GM04504 (cell line): ENCODE measurements at places on chromosomes 4 and X.

- DNase-seq: no peak
These were observed 418.2 kb downstream of the STIM2 start for GRCh38 chr4:27278615-27279375.

GRCh38 chrX:17549107-17549651, 174.2 kb downstream of the NHS start:
- no peak for DNase-seq

DNA sequence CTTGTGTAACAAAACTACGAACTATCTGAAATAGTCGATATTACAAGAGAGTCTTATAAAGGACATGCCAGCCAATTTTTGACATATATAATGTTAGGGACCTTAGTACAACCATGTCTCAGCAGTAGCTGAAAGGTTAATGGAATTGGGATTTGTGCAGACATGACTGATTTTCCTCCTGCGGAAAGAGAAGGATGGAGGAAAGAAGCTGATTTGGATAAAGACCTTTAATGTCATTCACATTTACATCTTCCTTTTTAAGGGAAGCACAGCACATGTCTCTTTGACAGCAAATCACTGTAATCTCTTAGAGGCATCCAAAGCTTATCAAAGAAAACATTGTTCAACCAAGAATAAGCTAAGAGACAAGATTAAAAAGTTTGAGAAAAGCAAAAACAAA, 1976.2 kb upstream of the IGFBP7 start:
- DNase-seq: no peak

DNA sequence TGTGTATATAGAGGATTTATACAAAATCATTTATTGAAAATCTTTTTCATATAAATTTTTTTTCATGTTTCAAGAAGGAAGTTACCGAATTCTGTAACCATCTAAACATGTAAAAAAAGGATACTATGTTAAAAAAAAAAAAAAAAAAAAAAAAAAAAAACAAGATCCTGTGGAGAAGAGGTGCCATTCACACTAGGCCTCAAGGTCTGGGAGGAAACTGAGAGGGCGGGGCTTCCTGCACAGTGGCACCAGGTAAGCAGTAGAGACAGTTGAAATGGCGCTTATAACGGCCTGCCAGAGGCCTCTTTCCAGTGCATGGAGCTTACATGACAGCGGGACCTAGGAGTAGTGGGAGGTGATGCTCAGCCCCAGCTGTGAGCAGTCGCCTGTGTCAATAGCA, 17.5 kb downstream of the TRAPPC2 start:
- no peak for DNase-seq

- DNase-seq: no peak
These were observed 28.6 kb downstream of the OR13H1 start for GRCh38 chrX:131572372-131573014.

GRCh38 chrX:137855490-137855889, 289.6 kb downstream of the ZIC3 start:
- no peak for DNase-seq

- no peak for DNase-seq
These were observed 29.6 kb upstream of the AP1AR start for GRCh38 chr4:112201915-112202505.

GRCh38 chrX:69163936-69164741, 1.1 kb downstream of the PJA1 start:
- no peak for DNase-seq

DNA sequence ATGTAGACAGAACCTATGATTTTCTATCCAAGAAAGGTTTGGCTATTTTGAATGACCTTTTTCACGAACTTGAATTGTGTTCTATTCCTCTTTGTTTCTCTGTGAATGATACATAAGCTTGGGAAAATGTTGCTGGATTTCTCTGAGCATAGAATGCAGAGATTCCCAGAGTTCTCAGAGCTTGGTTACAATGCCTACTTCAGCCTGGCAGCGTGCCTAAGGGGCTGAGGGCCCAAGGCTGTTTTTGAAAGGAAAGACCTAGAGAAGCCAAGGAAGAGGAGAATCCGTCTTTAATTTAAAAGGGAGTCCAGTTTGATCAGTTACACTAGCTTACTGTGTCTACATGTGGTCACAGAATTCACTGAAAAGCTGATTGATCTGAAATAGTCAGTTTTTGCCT, 55.3 kb upstream of the CXorf51B start:
- no peak for DNase-seq

GRCh38 chr4:147605499-147605898, 11.7 kb upstream of the TMEM184C start:
- no peak for DNase-seq

DNA sequence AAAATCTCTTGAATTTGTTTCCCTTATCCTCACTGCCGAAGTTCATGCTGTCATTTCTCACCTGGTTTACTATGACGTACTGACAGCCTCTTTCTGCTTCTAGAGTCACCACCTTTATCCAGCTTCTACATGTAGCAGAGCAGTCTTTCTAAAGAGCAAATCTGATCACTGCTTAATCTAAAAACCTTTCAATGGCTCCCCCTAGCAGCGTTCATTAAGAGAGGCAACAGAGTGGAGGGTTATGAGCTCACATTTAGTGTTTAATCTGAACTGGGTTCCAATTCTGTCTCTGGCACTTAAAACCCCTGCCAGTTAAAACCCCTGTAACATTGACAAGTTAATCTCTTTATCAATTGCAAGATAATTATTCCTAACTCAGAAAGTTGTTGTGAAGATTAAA, 4.4 kb downstream of the RBPJ start:
- no peak for DNase-seq

DNA sequence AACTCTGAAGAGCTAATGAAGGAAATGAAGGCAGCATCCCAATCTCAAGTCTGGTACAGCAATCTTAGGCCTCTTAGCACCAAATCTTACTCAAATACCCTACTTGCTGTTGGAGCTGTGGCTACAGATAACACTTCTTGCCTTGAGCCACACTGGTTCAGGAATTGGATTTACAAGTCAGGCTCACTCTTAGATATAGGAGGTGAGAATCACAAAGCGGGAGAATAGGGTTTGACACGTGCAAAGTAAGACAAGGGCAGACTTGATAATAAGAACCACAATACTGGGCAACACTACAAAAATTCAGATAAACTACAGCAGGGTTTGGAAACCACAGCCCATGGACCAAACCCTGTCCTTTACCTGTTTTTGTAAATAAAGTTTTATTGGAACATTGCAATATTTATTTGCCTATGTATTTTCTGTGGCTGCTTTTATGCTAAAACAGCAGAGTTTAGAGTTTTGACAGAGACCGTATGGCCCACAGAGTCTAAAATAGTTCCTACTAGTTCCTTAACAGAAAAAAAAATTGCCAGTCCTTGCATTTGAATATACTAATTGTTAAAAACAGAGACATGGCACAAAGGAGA, 9.3 kb upstream of the CUL4B start:
- no peak for DNase-seq

GRCh38 chrX:17377795-17378194, 2.8 kb downstream of the NHS start:
- no peak for DNase-seq

GRCh38 chr4:142194905-142195304, 558.5 kb downstream of the IL15 start:
- peak; percentile 18 for DNase-seq

GRCh38 chrX:14618177-14618965, 89.0 kb downstream of the GLRA2 start:
- no peak for DNase-seq

DNA sequence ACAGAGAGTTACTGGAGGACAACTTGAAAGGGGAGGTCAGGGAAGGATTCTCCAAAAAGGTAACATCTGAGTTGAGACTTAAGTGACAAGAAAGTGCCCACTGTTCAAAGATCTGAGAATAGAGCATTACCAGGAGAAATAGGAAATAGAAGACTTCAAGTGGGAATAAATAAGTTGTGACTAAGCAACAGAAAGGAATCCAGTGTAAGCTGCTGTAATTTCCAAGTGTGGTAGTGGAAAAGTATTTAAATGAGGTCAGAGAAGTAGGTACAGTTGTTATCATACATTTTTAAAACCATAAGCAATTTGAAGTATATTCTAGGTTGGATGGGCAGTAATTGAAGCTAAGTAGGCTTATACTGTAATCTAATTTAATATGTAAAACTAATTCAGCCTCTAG, 211.9 kb downstream of the FBXO8 start:
- DNase-seq: no peak

DNA sequence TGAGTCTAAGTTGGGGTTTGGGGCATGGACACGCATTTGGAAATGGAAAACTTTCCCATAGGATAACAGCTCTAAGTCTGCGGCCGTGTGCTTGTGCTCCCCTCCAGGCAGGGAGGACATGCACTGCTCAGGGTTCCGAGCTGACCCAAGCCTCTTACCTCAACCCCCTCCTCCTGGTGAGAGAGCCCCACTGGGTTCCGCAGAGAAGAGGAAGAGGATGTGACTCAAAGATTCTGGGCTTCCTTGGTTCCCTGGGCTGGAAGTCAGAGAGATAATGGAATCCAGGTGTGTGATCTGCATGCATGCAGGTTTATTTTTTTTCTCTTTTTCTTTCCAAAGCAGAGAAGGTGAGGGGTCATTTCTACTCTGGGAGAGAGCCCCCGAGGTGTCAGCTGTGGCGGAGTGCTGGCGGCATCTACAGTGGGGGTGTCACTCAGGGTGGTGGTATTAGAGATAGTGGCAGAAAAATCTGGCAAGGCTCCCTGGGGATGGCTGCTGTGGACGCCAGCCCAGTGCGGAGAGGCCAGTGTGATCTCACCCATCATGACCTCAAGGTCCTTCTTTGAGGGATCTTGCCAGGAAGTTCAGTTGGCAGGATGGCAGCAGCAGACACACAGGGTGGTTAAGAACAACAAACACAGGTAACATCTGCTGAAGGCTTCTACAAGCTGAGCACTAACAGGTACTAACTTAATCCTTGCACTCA, 168.7 kb upstream of the HAND2 start:
- DNase-seq: peak; percentile 10

- DNase-seq: no peak
These were observed 57.2 kb downstream of the STBD1 start for GRCh38 chr4:76363556-76364290.

GRCh38 chrX:10450959-10451355, 169.4 kb downstream of the MID1 start:
- peak; percentile 32 for DNase-seq

- peak; percentile 14 for DNase-seq
These were observed 26.5 kb downstream of the ADH5 start for GRCh38 chr4:99062120-99062519.

- DNase-seq: no peak
These were observed 50.7 kb downstream of the UBE2NL start for GRCh38 chrX:143934542-143934941.

DNA sequence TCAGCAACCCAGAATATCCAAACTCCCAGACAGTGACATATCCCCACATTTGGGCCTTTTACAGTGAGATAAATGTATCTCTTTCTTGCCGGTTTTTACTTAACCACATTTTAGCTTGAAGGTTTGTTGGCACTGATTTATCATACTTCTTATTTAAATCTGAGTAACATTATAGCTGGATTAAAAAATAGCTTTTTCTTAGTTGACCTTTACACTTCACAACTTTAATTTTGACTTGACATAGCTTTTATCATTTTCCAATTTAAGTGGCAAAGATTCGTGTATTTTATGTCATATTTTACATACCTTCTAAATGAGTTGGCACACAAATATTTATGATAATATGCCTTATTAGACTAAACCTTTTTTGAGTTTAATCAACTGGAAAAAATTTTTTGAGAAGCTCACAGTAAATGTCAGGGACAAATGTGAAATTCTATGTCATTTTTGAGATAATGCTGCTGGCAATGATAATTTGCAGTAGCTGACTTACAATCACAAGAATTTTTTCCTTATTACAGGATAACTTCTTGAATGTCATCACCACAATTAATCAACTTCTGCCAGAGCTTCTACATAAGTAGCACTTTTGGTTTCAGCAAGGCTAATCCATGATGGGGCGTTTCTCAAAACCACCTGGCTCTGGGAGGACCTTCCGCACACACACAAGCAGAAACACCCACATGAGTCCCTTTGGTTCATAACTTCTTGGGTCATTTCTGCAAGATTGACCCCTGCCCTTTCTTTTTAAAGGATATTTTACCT, 80.3 kb downstream of the SYTL5 start:
- DNase-seq: no peak
